T47D (cell line): ENCODE measurements at places on chromosomes 1 and 21.

DNA sequence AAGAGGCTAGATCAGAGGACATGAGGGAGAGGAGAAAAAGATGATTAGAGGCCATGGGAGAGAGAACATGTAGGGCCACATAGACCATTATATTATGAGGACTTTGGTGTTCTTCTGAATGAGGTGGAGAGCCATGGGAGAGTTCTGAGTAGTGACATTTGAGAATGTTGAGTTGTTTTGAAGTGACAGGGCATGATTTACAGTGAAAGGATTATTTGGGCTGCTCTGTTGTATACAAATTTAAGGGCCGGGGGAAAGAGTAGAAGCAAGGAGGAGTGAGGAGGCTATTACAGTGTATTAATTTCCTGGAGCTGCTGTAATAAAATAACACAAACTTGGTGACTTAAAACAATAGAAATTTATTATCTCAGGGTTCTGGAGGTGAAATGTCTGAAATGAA lies 102.5 kb upstream of the RGS4 start:
- DNase-seq, result no peak

- no peak for DNase-seq
These were observed 52.3 kb downstream of the ADAMTS5 start for GRCh38 chr21:26914557-26914956.

DNA sequence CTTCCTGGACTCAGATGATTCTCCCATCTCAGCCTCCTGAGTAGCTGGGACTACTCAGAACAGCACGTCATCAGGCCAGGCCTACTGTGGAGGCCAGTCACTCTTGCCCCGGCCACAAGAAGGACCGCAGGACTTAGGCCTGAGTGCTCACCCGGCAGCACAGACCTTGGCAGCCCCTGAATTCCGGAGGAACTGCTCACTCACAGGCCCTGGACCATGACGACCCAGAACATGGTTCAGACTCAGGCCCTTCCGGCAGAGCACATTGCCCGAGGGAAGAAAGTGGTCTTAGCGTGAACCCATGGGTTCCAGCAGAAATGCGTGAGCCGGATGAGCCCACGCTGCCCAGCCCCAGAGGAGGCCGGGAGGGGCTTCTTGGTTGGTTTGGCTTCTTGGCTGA lies 177.3 kb upstream of the TMEM51 start:
- no peak for DNase-seq

GRCh38 chr1:60153961-60154360 lies 80.4 kb upstream of the C1orf87 start:
- no peak for DNase-seq

- DNase-seq, result no peak
These were observed 8.2 kb downstream of the CRYBG2 start for GRCh38 chr1:26345718-26346117.

GRCh38 chr1:18373882-18374493 lies 106.7 kb upstream of the KLHDC7A start:
- DNase-seq, result no peak

- DNase-seq, result no peak
These were observed 137.3 kb downstream of the PGBD5 start for GRCh38 chr1:230288641-230289349.

- no peak for DNase-seq
These were observed 30.4 kb upstream of the SNX27 start for GRCh38 chr1:151581451-151581850.

DNA sequence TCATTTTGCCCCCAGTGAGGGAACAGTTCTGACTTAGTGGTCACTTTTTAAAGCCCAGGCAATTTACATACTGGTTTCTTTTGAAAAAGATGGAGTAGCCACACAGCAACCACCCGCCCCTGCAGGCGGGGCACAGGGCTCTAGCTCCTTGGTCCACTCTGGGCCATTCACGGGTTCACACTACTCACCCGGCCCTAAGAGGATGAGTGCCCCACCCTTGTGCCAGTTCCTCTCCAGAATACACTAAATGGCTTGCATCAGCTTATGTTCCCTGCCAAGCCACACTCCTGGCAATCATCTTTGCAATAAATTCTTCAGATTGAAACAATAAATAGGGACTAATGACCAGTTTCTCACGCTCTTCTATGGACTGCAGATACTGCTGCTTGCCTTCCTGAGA lies 15.7 kb upstream of the ATP13A2 start:
- no peak for DNase-seq

- DNase-seq, result no peak
These were observed 11.7 kb upstream of the SYPL2 start for GRCh38 chr1:109454497-109455133.

DNA sequence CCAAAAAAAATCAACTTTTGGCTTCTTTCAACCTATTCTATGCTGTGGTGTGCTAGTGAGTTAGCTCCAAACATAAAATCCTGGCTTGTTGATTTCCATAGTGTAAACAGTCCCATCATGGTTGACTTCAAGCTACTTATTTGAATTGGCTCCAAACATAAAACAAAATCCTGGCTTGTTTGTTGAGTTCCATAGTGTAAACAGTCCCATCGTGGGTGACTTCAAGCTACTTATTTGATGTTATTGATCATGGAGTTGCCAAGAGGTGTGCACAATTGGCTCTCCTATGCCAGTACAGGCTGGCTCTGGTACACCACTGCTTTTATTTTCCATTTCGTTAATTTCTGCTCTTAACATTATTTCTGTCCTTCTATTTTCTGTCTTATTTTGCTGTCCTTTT lies 1.8 kb upstream of the COA6 start:
- peak; percentile 73 for DNase-seq

GRCh38 chr1:112762541-112763500 lies 47.7 kb upstream of the PPM1J start:
- DNase-seq, result peak; percentile 82

DNA sequence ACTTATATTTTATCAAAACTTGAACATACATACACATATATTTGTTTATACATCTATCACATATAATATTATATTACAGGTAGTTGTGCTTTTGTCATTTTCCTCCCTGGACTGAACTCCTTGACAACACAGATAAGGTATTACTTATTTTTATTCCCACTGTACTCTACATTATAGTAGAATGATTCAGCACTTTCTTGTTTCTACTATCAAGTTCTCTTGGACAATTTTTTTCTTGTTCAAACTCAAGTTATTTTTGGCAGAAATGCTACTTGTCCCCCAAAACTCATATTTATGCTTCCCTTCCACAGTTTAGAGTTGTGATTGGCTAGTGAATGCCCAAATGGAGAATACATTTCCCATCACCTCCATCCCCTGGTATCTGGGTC lies 10.8 kb upstream of the PTPRC start:
- no peak for DNase-seq

DNA sequence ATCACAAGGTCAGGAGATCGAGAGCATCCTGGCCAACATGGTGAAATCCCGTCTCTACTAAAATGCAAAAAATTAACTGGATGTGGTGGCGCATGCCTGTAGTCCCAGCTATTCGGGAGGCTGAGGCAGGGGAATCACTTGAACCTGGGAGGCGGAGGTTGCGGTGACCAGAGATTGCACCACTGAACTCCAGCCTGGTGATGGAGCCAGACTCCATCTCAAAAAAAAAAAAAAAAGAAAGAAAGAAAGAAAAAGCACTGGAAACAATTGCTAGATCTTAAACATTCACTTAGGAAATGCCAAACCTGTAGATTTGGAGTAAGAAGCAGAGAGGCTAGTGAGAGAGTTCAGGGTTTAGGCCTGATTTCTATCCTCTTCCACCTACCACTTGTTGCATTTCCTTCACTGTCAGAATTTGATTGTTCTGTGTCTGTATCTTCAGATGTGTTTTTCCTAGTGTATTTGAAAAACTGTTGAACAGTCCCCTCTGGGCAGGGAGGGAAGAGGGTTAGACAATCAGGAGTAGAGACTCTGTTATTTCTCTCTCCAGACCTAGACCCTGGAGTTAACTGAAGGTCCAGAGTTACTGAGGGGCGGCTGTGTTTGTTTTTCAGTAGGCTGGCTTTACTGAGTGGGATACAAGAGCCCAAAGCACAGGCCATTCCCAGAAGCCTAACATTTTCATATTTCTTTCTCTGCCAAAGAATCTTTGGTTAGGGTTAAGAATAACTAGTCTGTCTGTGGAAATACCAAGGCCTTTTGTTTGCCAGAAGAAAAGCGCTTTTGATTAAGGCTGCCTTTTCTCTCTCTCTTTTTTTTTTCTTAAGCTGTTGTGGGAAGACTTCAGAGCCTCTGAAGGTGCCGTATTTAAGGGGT lies 31.1 kb upstream of the MACF1 start:
- DNase-seq, result no peak
